ENCODE measurements at places on chromosomes 5 and 9.

- DNase-seq: no peak
Measured at GRCh38 chr5:125394661-125395280, 648.3 kb upstream of the ZNF608 start.

DNA sequence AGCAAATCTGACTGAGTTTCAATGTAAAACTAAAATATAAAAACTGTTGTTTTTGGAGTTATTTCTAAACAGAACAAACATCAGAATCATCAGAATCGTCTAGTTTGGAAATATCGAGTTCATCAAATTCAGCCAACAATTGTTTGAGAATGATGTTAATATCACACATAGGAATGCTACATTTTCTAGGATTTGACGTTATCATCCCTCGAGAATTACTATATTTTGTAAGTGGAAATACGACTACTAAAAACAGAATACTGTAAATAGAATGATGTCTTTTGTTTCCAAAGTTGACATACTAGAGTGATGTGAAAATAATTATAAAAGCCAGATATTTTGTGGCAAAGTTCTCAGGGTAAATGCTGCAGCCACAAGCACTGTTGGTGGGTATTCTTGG lies 805.9 kb downstream of the TLE1 start:
- no peak for DNase-seq

GRCh38 chr9:86350006-86350760 lies 4.0 kb downstream of the TUT7 start:
- no peak for DNase-seq

GRCh38 chr5:140840978-140841962 lies at the start of gene PCDHA8:
PCDHA8 (plus strand) TSS chr5:140841187; CDS start chr5:140841322, 135 bp downstream.
- DNase-seq: no peak

DNA sequence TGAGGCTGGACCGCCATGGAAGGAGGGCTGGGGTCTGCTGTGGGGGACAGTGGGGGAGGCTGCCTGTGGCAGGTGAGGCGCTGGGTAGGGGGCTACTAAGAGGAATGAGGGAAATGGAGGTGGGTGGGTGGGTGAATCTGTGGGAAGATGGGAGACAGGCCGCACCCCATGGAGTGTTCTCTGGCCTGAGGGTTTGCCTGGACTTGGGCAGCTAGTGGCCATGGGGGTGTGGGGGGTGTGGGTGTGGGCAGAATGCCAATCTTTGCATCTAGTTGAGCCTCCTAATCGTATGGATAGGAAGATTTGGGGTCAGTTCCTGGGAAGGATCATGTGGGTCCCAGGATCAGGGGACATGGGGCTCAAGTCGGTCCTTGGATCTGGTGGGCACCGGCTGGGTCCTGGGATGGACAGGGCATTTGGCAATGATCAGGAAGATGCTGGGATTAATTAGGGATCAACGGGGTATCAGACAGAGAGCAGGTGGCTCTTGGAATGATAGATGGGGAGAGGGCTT lies 518 bp downstream of the ZDHHC12 start:
- DNase-seq: no peak

GRCh38 chr5:110343616-110344015 lies 382.9 kb downstream of the TMEM232 start:
- DNase-seq: no peak

- no peak for DNase-seq
Measured at GRCh38 chr9:136331556-136332481, 4.5 kb downstream of the GPSM1 start.

- DNase-seq: no peak
Measured at GRCh38 chr5:175837171-175837699, 34.1 kb upstream of the CPLX2 start.

- DNase-seq: no peak
Measured at GRCh38 chr9:22522206-22522740, 75.6 kb downstream of the DMRTA1 start.

GRCh38 chr5:172797771-172798191 lies 26.8 kb upstream of the DUSP1 start:
- DNase-seq: no peak

- DNase-seq: no peak
Measured at GRCh38 chr9:18718393-18718792, 244.4 kb downstream of the ADAMTSL1 start.

- DNase-seq: no peak
Measured at GRCh38 chr5:75720882-75721281, 3.6 kb upstream of the POC5 start.

GRCh38 chr9:5509573-5509972 lies 758 bp upstream of the PDCD1LG2 start:
- no peak for DNase-seq

DNA sequence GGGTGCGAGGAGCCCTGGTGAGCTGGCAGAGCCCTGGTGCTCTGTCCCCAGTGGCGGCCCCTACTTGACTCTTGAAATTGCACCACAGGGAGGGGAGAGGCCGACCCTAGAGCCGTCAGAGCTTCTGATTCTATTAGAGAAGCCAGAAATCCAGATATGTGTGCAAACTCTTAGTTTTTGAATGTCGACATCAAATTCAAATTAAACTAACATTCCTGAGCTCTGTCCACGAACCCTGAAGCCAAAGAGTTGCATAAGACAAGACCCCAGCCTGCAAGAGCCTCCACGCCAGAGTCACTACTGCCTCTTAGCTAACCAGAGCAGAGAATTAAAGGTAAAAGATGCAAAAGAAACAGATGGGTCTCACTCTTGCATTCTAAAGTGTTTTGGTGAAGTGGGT lies 29.8 kb upstream of the MSX2 start:
- no peak for DNase-seq

- DNase-seq: no peak
Measured at GRCh38 chr9:89139455-89139854, 39.2 kb downstream of the SHC3 start.

All from activated T-cell treated with anti-CD3 and anti-CD28 coated beads for 4 hours (primary cell).